Caco-2 (cell line): ENCODE measurements at places on chromosomes 2 and 18.

DNA sequence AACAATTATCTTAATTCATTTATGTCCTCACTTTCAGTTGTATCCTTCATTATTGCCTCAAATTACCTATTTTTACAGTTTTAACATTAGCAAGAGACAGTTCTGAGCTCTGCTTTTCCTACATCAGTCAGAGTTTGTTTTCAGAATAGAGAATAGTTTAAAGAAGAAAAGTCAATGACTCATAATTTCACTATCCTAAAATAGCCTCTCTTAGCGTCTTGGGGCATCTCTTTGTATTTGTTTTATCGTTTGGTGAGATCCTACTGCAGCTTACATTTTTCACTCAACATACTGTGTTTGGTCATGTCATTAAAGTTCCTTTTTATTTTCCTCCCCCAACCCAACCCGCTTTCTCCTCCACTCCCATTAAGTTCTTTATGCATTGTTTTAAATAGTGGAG lies 3.8 kb downstream of the SEC11C start:
- DNase-seq: no peak

- no peak for DNase-seq
Measured at GRCh38 chr2:85890522-85891176, 1.9 kb upstream of the ST3GAL5 start.

GRCh38 chr2:144163592-144163991 lies 356.3 kb downstream of the ZEB2 start:
- DNase-seq: no peak

DNA sequence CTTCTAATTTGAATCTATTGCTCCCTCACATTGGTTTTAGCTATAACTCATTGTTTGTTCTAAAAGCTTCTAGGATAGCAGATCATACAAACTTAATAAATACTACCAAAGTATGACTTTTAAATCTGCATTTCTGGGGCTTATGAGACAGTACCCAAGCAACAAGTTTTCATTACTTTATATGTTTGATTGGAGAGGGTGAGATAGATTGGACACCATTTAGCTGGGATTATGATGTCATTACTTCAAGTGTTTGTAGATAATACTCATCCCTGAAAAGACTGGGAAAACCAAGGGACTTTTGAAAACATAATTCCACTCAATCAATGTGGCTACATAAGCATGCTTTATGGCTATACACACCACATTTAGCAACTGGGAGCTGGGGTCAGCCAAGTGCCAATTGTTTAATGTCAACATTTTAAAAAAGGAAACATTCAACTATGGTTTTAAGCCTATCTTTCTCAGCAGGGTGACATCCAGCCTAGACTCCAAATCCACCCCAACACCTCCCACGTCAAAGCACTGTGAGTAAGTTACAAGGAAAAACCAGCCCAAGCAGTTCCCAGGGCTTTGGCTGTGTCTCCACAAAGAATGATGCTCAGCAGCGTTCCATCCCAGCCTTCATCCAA lies 119.9 kb downstream of the ETAA1 start:
- DNase-seq: no peak

- no peak for DNase-seq
Measured at GRCh38 chr2:155382776-155383175, 684.3 kb downstream of the KCNJ3 start.

- DNase-seq: no peak
Measured at GRCh38 chr2:11579867-11580659, 46.2 kb downstream of the GREB1 start.

- peak; percentile 68 for DNase-seq
Measured at GRCh38 chr2:86747711-86748639, 27.9 kb downstream of the RMND5A start.

DNA sequence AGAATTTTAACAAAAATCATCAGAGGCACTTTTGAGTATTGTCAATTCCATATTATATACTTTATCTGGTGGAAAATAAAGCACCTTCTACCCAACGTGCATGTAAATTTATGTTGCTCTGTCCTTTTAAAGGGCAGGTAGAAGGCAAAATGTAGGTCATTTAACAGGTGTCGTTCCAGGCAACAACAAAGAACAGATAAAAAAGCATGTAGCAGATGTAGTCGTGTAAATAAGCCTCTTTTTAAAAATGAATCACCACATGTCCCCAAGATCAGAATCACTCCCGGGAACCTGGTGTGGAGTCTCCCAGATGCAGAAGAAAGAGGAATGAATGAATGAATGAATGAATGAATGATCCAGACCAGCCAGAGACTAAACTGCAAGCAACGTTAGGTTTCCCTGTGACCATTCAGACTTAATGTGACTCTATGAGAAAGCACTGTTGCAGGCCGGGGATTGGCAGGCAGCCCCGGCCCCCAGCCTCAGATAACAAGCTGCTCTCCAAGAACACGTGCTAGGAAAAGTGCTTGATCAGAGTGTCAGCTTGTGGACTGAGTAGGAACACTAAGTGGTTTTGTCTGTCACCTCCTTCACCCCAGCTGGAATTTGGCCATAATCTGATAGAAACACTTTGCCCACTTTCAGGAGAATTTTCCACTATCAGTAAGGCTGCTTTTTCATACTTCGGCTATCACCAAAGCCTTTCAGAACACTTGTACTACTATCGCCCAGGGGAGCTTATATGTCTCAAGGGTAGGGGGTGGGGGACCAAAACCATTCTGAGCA lies 100.6 kb downstream of the CDK15 start:
- no peak for DNase-seq

- DNase-seq: no peak
Measured at GRCh38 chr2:38932586-38932985, 42.9 kb downstream of the ARHGEF33 start.

GRCh38 chr2:223053484-223054192 lies 1.6 kb downstream of the KCNE4 start:
- DNase-seq: no peak

GRCh38 chr2:5730386-5730785 lies 38.2 kb downstream of the SOX11 start:
- DNase-seq: no peak

- DNase-seq: no peak
Measured at GRCh38 chr2:135546436-135546835, 15.2 kb downstream of the R3HDM1 start.
